IPS DF 6.9 (cell line): ENCODE measurements at places on chromosomes 1 and 21.

DNA sequence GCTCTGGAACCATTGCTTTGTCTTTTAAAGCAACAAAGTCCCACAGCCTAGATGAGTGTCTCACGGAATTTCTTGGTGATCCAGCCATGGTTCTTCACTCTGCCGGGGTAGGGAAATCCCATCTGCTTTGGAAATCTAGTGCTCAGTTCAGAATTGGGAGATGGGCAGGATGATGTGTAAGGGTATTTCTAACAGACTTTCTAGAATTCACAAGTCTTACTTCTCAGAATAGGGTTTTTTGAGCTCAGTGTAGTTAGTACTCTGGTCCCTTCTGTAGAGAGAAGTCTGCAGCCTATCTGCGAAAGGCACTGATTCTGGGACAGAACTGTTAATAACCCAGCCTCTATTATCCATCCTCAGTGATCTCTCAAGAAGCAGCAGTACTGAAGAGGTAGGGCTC lies 25.3 kb downstream of the GABPA start:
- no peaks in the 10 kb centered on the region for H3K27me3 ChIP-seq
- no peak overlapping the region for H3K27ac ChIP-seq

- DNase-seq: no peak
- H3K4me3 ChIP-seq: no peak overlapping the region
- no peaks in the 10 kb centered on the region for H3K4me1 ChIP-seq
- no peaks in the 10 kb centered on the region for H3K27me3 ChIP-seq
- H3K36me3 ChIP-seq: no peaks in the 10 kb centered on the region
Observed at GRCh38 chr1:92698932-92699331, 86.0 kb downstream of the EVI5 start.

- no peaks in the 10 kb centered on the region for H3K27me3 ChIP-seq
- no peak overlapping the region for H3K4me3 ChIP-seq
- no peak for DNase-seq
- no peaks in the 10 kb centered on the region for H3K4me1 ChIP-seq
Observed at GRCh38 chr1:66938613-66939012, 13.8 kb downstream of the MIER1 start.

DNA sequence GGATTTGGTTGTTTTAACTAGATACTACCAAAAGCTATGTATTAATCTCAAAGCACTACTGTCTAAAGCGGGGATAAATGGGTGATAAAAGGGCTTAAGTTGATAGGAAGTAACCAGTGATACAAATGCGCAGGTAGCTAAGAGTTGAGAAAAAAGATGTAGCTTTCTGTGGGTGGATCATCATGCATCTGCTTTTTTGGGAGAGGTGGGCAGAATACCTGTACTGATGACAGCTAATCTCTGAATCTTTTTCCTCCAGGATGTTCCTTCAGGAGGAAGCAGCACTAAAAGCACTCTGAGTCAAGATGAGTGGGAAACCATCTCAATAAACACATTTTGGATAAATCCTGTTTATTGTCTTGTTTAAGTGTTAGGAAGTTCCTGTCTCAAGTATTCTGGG lies 1.2 kb downstream of the RPS27 start:
- no peaks in the 10 kb centered on the region for H3K4me1 ChIP-seq
- no peak overlapping the region for H3K27ac ChIP-seq
- no peaks in the 10 kb centered on the region for H3K27me3 ChIP-seq

GRCh38 chr1:197307136-197307535 lies 39.1 kb downstream of the CRB1 start:
- no peak for DNase-seq
- H3K27me3 ChIP-seq: no peaks in the 10 kb centered on the region

GRCh38 chr1:26072305-26072704 lies 4.9 kb upstream of the TRIM63 start:
- H3K4me3 ChIP-seq: no peak overlapping the region
- DNase-seq: no peak
- no peak overlapping the region for H3K27ac ChIP-seq

- DNase-seq: no peak
- no peak overlapping the region for H3K27ac ChIP-seq
- H3K4me3 ChIP-seq: no peak overlapping the region
- no peaks in the 10 kb centered on the region for H3K4me1 ChIP-seq
- H3K27me3 ChIP-seq: no peaks in the 10 kb centered on the region
Observed at GRCh38 chr1:214234635-214235025, 46.3 kb upstream of the SMYD2 start.

GRCh38 chr1:8362701-8363101 lies 44.8 kb downstream of the SLC45A1 start:
- no peak overlapping the region for H3K27ac ChIP-seq
- no peaks in the 10 kb centered on the region for H3K27me3 ChIP-seq
- DNase-seq: no peak
- H3K4me3 ChIP-seq: no peak overlapping the region

GRCh38 chr1:162993846-162994245 lies 75.3 kb upstream of the RGS4 start:
- no peaks in the 10 kb centered on the region for H3K27me3 ChIP-seq
- H3K4me3 ChIP-seq: no peak overlapping the region
- H3K36me3 ChIP-seq: no peaks in the 10 kb centered on the region
- DNase-seq: no peak
- H3K4me1 ChIP-seq: no peaks in the 10 kb centered on the region

GRCh38 chr1:87650306-87650705 lies 321.6 kb downstream of the LMO4 start:
- H3K4me1 ChIP-seq: no peaks in the 10 kb centered on the region
- no peak for DNase-seq
- H3K27ac ChIP-seq: no peak overlapping the region
- no peak overlapping the region for H3K4me3 ChIP-seq
